ENCODE measurements at places on chromosomes 5 and 9.

DNA sequence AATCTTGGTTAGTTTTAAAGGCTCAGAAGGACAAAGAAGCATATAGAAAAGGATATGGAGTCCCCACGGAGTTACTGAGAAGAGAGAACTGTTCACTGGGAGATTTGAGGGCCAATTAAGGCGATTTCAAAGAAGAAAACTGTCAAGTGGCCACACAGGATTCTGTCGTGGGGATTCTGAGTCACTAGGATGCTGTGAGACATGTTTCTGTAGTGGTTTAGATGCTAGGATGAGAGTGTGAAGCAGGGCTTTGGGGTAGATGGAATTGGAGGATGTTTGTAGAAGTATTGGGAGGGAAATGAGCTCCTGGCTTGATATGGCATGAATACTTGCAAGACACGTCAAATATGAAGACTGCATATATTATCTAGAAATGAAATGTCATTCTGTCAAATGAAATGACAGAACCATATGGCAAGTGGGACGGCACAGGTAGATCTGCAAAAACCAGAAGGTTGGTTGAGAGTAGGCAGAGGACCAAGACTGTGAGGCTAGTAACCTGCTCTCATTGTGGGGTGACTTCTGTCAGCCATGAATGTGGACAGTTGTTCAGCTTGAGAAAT lies 136.3 kb upstream of the SPRY4 start:
- DNase-seq: no peak

GRCh38 chr9:113886026-113886369 lies 9.9 kb downstream of the ZNF618 start:
- DNase-seq: no peak

DNA sequence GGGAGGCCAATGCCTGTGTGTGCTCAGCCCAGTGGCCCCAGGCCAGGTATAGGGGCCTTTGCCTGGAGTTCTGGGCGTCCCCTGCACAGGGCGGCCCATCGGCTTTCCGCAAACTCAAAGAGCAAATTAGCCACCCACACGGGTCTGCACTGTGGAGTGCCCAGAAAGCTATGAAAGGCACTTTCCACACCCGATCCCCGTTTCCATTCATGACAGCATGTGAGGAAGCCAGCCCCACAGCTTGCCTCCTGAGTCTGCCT lies 5.2 kb downstream of the DBH start:
- no peak for DNase-seq

GRCh38 chr9:107020040-107020530 lies 157.1 kb downstream of the ZNF462 start:
- DNase-seq: no peak

GRCh38 chr5:117743337-117743736 lies 1168.7 kb upstream of the SEMA6A start:
- no peak for DNase-seq

- no peak for DNase-seq
Measured at GRCh38 chr9:108536836-108537601, 318.8 kb downstream of the ACTL7B start.

- no peak for DNase-seq
Measured at GRCh38 chr5:132260714-132261551, 3.4 kb downstream of the PDLIM4 start.

DNA sequence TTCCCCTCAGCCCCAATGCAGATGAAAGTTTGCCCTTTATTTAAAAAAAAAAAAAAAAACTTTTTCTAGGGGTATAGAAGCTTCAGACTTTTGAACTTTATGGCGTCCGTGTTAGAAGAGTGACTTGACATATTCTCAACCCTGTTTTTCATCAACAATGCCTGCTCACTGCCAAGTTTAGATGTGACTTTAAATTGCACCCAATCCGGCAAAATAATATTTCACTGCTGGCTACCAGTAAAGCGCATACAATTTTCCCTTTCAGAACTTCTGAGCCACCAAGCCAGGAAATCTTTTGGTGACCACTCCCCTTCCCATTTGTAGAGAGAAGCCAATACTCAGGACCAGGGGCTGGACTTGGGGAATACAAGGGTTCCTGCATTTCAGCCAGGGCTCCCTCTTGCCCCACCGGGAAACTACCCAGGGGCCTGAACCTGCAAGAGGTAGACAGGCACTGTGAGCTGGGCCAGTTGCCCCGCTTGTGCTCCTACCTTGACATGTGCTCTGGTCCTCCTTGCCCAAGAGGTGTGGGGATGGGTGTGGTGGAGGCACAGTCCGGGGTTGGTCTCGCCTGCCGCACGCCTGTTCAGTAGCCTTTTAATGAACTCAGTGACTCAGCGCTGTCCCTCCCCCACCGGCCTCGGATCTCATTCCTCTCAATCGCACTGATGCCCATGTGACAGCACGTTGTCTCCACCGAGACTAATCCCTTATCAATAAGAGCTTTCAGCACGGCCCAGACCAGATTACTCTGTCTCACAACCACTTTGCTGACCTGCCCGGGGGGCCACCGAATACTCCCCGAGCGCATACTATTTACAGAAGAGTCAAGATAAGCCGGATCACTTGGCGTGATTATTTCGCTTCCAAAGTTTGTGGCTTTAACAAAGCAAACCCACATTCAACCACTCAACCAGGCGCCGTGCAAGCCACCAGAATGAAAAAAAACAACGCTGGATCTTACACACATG lies 226.4 kb downstream of the DCP2 start:
- DNase-seq: no peak

DNA sequence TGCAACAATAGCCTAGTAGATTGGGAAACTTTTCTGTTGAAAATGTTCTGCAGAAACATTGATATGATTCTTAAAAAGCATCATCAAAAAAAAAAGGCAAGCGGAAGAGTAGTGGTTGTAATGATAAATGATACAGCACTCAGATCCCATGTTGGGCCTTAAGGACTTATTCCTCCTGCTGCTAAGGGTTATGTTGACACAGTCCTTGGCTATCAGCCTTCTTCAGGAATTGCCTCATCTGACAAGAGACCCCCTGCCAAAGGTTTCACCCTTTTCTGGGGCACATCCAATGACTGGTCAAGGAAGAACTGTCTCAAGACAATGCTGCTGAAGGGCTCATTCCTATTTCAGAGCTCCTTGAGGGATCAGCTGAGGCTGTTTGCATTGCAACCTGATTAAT lies 44.3 kb upstream of the MAMDC2 start:
- DNase-seq: no peak

DNA sequence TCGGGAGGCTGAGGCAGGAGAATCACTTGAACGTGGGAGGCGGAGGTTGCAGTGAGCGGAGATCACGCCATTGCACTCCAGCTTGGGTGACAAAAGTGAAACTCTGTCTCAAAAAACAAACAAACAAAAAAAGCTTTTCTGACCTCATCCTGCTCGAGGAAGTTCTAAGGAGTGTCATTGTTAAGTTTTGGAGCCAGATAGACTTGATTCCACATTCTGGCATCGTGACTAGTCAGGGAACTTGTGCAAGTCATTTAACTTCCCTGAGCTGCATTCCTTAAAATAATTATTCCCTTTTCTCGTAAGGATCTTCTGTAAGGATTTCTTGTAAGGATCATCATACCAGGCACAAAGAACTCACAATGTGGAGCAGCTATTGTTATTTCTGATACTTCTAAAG lies 26.2 kb downstream of the SNX24 start:
- DNase-seq: no peak

DNA sequence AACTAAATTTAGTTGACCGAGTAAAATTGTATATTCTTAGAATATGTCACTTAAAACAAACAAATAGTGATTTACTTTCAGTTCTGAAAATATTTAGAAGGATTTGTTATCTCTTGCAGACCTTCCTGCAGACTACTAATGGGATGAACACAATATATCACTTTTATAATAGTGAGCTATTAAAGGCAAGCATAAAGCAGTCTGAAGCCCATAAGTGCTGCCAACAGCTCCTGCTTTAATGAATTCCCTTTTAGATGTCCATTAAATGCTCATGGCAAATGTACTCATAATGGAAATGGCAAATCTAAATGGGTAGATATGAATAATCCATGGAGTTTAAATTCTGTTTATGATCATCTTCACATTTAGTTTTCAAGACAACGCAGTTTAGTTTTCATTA lies 170.2 kb downstream of the RANBP17 start:
- no peak for DNase-seq

DNA sequence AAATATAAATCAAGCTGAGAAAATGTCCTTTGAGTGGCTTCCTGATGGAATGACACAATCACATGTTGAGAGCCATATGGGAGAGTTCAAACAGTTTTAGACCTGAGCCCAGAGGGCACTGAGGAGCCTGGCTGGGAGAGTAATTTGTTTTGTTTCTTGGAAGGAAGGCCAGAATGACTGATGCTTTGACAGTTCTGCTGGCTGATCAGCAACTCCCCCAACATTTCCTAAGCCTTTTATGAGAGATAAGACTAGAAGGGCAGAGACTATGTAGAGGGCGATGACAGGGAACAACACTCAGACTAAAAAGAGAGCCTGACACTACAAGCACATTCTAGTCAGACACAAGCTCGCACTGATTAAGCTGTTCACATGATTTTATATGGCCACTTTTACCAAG lies 169.2 kb downstream of the COX7C start:
- DNase-seq: no peak

All from T-helper 1 cell (primary cell).